HEK293T (cell line): ENCODE measurements at places on chromosomes 1 and 21.

DNA sequence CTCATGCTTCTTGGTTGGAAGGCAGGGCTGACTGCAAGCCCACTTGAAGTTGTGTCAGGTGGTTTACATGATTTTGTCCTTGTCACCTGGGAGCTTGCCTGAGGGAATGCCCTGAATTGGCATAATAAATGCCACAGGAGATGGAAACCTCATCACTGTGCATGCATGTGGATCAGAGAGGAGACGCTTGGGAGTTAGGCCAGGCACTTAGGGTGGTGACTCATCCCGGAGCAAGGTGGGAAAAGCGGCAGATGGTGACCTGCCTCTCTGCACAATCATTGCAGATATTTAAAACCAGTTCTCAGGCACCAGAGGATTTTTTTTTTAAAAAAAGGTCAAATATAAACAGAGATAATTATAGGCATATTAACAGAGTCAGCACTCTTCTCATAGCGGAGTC, 202.2 kb upstream of the KIAA0040 start:
- DNase-seq = no peak

GRCh38 chr1:206905295-206906164, 8.3 kb downstream of the IL24 start:
- DNase-seq = no peak

- no peak for DNase-seq
These were observed 3.4 kb upstream of the PPOX start for GRCh38 chr1:161162806-161163205.

DNA sequence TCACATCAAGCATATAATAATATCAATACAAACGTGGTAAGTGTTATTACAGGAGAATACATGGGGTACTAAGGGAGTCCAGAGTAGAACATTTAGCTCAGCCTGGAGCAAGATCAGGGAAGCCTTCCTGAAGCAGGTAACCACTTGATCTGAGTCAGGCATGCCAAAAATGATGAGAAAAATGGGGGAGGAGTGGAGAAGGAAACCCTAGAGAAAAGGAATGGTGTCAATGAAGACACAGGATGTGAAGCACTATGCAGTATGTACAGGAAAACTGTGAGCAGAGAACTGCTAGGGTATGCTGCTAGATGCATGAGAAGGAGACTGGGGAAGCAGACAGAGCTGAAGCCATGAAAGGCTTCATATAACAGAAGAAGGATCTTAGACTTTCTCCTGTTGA, 84.7 kb downstream of the NOTCH2 start:
- no peak for DNase-seq

DNA sequence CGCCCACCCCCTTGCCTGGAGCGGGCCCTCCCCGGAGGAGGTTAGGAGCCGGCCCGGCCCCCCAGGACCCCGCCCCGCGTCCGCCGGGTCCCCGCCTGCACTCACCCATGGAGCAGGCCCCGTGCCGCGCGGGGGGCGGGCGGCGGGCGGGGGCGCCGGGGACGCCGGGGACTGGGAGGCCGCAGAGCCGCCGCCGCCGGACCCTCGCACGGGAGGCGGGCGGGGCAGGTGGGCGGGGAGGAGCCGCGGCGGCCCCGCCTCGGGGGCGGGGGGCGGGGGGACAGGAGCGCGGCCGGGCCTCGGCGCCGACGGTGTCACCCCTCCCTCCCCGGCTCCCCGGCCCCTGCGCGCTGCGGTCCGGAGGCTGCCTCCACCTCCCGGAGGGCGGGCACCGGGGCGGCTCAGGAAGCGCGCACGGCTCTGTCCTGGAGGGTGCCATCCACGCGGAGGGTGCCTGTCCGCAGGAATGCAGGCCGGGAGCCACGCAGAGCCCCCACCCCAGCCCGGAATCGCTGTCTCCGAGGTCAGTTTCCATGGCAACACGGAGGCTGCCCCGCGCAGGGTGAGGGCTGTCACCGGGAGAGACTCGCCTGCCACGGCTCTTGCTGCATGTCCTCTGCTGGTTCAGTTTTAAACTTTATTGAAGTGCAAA, 5.9 kb upstream of the PLEKHG5 start:
- DNase-seq = peak; percentile 79

- no peak for DNase-seq
These were observed 822 bp downstream of the MTX1 start for GRCh38 chr1:155209312-155209721.

DNA sequence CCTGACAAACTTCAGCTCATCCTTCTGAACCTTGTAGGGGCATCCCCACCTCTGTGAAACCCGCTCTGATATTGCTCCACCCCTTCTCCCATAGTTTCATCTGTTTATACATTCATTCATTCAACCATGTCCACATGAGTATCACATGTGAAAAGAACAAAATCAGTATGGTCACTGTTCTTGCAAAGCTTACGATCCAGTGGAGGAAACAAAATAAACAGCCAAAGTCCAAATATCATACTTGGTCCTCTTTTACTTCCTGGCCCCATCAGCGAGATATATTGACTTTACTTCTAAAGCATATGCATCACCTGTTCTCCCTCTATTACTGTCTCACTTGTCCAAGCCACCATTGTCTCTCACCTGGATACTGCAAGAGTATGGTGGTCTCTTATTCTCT, 35.6 kb downstream of the C8A start:
- DNase-seq = no peak

- DNase-seq = no peak
These were observed 27.9 kb downstream of the EBNA1BP2 start for GRCh38 chr1:43144237-43144636.

- DNase-seq = no peak
These were observed 894.7 kb downstream of the ADGRL2 start for GRCh38 chr1:82695443-82695842.

- no peak for DNase-seq
These were observed 8.9 kb downstream of the ADGRB2 start for GRCh38 chr1:31755197-31755611.

DNA sequence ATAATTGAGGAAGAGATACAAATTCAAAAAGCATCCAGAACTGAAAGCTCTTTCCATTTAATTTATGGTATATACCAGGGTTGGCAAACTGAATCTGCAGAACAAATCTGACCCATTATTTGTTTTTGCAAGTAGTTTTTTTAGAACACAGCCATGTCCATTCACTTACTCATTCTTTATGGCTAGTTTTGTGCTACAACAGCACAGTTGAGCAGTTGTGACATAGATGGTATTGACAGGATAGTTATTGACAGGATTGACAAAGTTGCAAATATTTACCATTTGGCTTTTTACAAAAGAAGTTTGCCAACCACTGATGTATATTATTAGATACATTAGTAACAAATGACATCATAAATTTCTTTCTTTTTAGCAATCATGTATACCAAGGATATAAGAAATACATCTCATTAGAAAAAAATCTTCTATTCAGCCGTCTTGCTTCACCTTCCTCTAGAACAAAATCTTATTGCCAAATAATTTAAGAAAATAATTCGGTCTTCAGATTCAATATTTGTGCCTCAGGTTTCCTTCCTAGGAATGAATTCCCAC, 9.4 kb downstream of the ADAMTS1 start:
- DNase-seq = no peak

DNA sequence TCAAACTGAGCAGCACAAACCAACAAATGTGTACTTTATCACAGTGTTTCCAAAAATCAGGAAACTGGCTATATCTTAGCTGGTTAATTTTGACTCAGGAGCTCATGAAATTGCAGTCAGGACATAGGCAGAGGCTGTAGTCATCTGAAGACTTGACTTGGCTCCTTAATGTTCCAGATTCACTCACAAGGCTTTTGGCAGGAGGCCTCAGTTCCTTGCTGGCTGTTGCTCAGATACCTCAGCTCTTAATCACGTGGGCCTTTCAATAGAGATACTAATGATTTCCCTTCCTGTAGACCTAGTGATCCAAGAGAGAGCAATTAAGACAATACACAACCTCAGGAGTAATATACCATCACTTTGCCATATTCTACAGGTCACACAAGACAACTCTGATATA, 537.7 kb downstream of the BRINP3 start:
- no peak for DNase-seq

GRCh38 chr1:41830726-41831125, 88.0 kb downstream of the HIVEP3 start:
- DNase-seq = no peak

GRCh38 chr1:25107643-25108010, 124.7 kb downstream of the SYF2 start:
- no peak for DNase-seq

- no peak for DNase-seq
These were observed 20.2 kb downstream of the WDR64 start for GRCh38 chr1:241672301-241672700.

GRCh38 chr1:29829448-29830344, 593.4 kb downstream of the PTPRU start:
- no peak for DNase-seq

DNA sequence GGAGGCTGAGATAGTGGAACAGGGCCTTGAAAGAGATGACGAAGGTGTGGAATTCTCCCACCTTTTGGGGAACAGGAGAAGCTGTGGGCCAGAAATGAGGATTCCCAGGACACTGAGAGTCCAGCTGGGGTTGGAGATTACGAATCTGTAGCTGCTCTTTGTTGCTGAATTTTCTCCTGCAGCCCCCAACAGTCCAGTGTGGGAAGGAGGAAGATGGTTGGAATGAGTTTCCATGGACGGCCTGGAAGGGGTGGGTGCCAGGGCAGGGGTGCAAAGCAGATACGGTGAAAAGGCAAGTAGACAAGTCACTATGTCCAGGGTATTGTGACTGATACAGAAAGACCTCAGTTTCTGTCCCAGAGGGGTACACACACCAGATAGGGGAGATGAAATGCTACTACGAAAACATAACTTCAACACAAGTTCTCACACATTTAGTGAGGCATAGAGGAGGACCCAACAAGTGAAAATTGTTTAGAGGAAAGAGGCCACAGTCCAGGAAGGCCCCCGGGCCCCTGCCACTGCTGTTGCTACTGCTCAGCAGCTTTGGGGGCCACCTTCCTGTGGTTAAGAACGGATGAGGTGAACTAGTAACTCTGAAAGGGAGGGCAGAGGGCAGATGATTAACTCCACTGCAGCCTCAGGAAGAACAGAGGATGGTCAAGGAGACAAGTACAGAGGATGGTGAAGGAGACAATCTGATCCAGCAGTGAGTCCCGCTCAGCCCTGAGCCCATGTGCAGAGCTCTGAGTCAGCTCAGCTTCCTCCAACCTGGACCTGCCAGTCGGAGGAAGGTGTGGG, 7.3 kb downstream of the CD244 start:
- DNase-seq = no peak

DNA sequence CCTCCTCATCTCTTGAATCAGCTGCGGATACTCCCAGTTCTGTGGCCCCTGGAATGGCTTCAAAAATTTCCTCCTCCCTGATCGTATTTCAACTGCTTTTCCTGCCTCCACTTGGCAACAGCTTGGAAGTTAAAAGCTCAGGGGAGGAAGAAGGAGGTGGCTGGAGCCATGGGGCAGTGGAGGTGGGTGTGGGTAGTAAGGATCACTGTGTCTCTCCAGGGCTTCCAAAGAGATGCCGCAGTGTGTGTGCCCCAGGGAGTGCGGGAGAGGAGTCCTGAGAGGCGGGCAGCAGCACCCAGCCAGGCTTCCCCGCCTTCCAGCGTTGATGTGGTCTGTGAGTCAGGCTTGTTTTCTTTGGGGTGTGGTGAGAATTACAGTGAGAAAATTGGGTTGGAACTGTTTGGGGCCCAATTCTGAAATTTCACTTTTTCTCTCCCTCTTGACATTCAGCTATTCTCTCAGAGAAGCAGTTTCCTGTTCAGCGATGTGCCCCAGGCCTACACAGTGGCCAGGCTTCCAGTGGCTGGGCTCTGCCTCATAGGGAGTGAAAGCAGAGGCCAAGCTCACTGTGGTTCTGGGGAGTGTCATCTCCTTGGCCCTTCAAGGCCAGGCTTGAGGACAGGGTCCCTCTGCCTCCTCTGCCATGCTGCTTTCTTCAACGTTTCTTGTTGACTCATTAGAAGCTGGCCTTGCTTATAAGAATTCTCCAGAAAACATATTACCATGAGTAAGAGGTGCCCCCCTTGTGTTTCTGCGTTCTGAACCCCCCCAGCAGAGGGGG, 69.0 kb downstream of the PGM1 start:
- DNase-seq = no peak

DNA sequence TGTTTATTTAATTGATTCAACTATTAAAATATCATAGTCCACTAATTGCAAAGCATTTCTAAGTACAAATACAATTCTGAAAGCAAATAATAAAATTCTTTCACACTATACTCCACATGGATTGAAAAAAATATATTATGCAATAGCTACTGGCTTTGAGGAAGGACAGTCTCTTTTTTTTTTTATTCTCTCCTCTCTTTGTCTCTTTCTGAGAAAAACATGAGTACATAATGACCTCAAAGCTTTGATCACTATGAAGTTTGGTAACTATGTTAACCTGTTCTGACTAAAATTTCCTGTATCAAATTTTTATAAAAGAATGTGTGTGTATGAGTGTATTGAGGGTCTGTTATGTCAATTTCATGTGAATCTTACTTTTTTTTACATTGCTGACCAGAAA, 96.2 kb downstream of the RGS2 start:
- no peak for DNase-seq

- DNase-seq = no peak
These were observed 254.7 kb downstream of the LRRIQ3 start for GRCh38 chr1:73943270-73943669.

DNA sequence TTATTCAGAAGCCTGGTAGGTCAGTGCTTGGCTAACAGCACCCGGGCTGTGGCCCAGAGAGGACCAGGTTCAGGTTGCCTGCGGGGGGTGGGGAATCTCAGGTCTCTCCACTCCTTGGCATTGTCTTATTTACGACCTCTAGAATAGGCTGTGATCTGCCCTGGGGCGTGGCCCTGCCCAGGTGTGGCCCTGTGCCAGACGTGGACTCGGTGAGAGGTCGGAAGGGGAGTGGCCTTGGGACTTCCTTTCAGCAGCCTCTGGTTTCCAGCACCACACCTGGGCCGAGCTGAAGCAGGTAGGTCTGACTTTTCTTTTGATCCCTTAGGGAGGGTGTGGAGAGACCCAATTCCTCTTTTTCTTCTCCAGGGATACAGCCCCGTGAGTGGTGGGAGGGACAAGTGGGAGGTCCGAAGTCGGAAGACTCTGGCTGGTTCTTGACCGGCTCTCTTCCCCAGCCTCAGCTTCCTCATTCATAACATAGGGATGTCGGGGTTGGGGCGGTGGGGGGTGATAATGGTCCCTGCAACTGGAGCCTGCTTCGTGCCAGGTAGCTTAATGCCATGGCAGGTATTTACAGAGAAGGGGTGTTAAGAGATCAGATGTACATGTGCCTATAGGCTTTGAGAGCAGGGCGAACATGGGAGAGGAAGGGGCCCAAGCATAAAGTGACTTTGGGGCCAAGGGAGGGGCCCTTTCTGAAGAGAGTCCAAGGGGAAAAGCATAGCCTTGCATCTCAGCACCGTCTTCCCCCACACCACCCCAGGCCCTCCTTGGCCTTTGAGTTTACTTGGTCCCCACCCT, 16.5 kb downstream of the ACOT11 start:
- no peak for DNase-seq

- DNase-seq = no peak
These were observed 24.3 kb downstream of the AHCTF1 start for GRCh38 chr1:246907472-246907871.

- DNase-seq = no peak
These were observed 8.1 kb downstream of the FOXD2 start for GRCh38 chr1:47445823-47446550.

GRCh38 chr1:116498789-116499628, 71.8 kb downstream of the CD58 start:
- DNase-seq = peak; percentile 89

GRCh38 chr1:22776035-22776613, 65.5 kb downstream of the EPHB2 start:
- DNase-seq = no peak

GRCh38 chr1:161198897-161199431, at the start of gene ADAMTS4:
Gene ADAMTS4, minus strand, starts transcription at chr1:161199054. Its CDS starts 427 bp downstream, at chr1:161198627.
- no peak for DNase-seq
